ENCODE measurements at places on chromosomes 11 and 22.

GRCh38 chr11:19316434-19316833 lies 75.7 kb upstream of the E2F8 start:
- no peak for DNase-seq

GRCh38 chr11:108364159-108364558 lies 103.2 kb downstream of the C11orf65 start:
- no peak for DNase-seq

DNA sequence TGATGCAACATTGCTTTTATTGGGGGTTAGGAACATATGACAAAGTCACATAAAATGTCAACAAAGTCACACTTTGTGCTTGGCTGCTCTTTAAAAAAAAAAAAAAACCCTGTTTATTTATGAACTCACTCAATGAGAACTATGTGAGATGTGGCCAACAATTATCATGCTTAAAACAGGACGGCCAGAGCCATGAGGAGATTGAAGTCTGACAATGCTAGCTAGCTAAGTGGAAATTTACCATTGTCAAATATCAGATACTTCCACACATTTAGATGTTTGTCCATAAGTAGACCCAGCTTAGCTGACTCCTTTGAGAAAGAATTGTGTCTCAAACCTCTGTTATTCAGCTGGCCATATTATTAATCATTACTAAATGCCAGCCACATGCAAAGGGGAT lies 26.9 kb downstream of the BLID start:
- DNase-seq, result no peak

DNA sequence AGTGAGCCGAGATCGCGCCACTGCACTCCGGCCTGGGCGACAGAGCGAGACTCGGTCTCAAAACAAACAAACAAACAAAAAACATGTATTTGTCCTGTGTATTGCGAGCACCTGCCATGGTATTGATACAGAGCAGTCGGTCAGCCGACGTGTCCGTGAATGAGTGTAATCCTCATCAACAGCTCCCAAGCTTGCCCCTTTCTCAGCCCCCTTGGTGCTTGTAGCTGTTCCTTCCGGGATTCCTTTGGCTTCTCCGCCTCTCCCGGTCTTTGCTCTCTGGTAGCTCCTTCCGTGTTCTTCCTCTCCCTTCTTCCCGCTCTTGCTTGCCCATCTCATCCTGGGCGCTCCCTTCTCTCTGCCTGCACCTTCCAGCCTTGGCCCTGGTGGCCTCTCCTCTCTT lies 10.9 kb downstream of the ZNF74 start:
- no peak for DNase-seq

DNA sequence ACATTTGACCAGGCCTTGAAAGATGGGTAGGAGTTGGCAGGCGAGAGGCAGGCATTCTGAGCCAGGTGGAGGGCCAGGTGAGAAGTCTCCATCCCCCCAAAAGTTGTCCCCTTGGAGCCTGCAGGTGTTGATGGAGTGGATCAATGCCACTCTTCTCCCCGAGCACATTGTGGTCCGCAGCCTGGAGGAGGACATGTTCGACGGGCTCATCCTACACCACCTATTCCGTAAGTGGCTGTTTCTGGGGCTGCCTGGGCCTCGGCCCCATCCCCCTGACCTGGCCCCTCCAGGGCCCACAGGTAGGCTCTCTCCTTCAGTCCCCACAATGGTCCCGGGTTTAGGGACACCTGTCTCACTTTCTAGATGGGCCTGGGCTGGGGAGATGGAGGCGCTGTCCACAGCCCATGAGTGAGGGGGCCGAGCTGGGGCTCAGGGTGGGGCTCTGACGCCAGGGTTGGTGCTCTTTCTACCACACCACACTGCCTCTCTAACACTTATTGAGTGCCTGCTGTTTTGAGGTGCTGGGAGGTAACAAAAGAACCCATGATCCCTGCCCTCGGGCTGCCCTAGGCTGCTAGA lies 7.0 kb downstream of the PARVG start:
- no peak for DNase-seq

DNA sequence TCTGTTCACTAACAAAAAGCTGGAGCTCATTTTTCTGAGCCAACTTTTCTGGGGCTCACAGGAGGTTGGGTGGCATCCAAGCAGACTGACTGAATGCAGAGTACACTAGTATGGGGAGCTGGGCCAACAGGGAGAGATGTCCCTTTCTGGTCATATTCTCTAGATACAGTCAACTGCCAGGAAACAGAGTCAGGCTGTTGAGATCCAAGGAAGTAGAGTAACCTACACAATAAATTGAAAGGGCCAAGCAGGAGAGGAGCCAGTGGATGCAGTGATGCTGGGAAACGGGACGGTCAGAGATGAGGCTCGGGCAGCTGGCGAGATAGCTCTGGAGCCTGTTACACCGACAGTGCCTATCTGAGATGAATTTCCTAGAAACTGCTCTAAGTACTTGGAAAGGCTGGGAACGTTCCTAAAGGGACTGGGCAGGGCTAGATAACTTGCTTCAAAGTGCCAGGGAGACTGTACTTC lies 71.1 kb downstream of the LARGE2 start:
- DNase-seq, result no peak

- no peak for DNase-seq
Measured at GRCh38 chr11:72631806-72632731, 42.2 kb downstream of the PDE2A start.

- no peak for DNase-seq
Measured at GRCh38 chr11:99177446-99177845, 156.7 kb downstream of the CNTN5 start.

DNA sequence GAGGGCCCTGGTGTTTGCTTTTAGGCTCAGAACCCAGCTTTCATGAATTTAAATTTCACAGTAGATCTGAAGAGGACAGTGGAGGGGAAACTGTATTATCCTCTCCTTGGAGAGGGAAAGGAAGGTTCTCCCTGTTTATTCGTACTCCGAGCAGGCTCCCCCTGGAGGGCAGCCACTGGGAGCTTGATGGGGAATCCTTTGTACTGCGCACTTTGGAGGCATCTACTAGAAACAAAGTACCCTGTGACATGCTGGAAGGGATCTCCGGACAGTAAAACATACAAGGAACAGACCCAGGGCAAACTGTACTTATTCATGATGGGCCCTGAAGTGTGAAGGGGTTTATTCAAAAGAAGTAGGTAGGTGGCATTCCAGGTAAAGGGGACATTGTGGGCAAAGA lies 27.2 kb downstream of the NAV2 start:
- no peak for DNase-seq

DNA sequence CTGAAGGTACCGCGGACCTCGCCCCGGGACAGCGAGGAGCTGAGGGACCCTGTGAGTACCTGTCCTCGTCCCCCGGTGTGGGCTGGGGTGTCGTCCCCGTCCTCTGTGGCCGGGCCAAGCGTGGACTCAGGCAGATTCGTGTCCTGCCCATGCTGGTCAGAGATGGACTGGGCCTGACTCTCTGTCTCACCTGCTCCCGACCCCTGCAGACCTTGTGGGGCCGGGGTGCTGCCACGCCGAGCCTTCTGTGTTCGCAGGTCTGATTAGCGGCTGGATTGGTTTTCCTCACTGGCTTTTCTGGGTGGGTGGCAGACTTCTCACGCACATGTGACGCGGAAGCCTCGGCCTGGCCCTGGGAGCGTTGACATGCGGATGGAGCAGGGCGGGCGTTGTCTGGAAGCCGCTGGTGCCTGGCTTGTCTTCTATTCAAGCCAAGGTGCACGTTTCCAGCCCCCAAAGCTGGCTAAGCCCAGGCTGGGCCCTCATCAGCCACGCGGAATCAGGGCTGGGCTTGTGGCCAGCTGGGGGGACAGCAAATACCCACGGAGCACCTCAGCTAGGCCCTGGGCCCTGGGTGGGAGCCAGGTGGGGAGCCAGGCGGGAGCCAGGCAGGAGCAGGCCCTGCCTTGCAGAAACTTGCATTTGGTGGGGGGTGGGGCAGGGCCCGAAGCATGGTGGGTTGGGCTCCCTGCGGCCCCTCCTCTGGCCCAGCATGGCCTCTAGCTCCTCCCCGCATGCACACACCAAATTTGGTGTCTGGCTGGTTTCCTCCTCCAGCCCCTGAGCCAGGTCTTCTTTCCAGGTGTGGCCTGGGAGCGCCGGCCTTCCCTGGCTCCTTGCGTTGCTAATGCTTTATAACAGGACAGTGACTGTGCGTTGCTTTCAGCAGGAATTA lies 7.0 kb downstream of the GRAMD4 start:
- no peak for DNase-seq

GRCh38 chr11:130916910-130917309 lies 631 bp upstream of the SNX19 start:
- DNase-seq, result no peak

GRCh38 chr11:60314635-60315321 lies 12.3 kb upstream of the MS4A6E start:
- no peak for DNase-seq

DNA sequence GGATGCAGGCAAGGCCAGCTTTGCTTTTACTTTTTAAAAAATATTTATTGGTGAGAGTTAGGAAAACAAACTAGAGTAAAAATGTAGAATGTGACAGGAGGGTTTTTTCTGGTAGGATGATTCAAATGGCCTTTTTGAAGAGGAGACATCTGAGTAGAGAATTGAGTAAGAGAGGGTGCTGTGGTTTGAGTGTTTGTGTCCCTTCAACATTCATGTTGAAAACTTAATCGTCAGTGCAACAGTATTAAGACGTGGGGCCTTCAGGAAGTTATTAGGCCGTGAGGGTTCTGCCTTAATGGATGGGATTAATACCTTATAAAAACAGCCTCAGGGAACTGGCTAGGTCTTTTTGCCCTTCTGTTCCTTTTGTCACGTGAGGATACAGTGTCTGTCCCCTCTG lies 288.8 kb upstream of the C11orf87 start:
- no peak for DNase-seq

DNA sequence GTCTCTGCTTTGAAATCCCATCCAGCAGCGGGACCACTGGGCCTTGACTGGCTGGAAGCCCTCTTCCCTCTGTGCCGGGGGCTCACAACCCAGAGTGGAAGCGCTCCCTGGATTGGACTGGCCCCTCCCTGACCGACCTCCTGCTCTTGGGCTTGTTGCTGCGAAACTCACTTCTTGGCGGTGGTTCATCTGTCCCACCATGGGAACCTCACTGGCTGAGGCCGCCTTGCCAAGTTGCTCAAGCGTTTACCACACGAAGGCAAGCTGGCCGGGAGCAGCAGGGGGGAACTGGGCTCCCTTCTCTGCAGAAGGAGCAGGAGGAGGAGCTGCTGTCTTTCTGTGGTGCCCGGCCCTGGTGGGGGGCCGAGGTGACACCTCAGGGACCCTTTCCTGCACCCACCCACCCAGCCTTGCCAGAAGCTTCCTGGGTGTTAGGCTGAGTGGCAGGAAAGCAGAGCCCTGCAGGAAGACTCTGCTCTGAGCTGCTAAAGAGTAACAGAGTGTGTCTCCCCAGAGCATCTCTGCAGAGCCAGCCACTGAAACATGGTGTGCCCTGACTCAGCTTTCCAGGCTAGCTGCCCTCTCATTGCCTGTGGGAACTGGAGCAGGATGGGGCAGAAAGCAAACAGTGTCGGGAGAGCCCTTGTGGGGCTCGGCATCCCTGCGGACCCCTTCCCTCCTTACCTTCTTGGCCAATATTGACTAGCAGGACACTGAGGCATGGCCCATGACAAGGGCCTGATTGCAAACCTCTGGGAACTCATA lies 88.5 kb upstream of the ALX4 start:
- DNase-seq, result no peak

GRCh38 chr11:134768463-134768862 lies 356.4 kb upstream of the B3GAT1 start:
- DNase-seq, result no peak

- no peak for DNase-seq
Measured at GRCh38 chr22:30423301-30423958, 2.1 kb upstream of the MTFP1 start.

DNA sequence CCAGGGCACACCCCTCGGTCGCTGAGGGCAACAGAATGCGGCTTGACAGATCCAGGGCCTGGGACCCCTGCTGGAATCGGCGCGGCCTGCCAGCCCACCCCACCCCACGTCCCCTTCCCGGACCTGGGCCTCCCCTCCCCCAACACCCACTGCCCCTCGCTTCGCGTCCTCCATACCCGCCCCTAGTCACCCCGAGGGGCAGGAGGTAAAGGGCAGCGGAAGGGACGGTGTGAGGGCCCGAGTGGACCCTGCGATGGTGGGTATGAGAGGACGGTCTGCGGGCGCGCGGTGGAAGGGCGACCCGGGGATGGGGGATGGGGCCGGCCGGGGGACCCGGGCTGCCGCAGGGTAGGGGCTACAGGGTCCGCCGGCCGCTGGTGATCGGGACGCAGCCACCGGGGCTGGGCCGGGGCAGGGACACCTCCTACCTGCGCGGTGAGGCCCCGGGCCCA lies 311 bp downstream of the APBB1 start:
- no peak for DNase-seq

- DNase-seq, result peak; percentile 23
Measured at GRCh38 chr22:36221799-36222751, 17.3 kb downstream of the APOL2 start.

DNA sequence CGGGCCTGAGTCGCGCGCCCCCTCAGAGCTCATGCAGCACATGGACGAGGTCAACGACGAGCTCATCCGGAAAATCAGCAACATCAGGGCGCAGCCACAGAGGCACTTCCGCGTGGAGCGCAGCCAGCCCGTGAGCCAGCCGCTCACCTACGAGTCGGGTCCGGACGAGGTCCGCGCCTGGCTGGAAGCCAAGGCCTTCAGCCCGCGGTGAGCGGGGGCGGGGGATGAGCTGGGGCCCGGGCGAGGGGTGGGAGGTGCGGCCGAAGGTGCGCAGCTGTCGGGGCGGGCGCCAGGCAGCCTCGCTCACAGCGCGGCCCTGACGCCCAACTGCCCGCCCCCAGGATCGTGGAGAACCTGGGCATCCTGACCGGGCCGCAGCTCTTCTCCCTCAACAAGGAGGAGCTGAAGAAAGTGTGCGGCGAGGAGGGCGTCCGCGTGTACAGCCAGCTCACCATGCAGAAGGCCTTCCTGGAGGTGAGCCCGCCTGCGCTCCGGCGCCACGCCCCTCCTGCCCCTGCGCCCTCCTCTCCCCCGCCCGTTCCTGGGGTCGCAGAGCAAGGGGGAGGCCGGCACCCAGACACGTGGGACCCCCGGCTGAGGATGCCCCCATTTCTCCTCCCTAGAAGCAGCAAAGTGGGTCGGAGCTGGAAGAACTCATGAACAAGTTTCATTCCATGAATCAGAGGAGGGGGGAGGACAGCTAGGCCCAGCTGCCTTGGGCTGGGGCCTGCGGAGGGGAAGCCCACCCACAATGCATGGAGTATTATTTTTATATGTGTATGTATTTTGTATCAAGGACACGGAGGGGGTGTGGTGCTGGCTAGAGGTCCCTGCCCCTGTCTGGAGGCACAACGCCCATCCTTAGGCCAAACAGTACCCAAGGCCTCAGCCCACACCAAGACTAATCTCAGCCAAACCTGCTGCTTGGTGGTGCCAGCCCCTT lies 20.5 kb downstream of the EPS8L2 start:
- DNase-seq, result peak; percentile 46

- DNase-seq, result no peak
Measured at GRCh38 chr11:125952973-125953372, 7.1 kb downstream of the VSIG10L2 start.

- DNase-seq, result no peak
Measured at GRCh38 chr11:91272089-91272488, 952.5 kb upstream of the FAT3 start.

- no peak for DNase-seq
Measured at GRCh38 chr11:115193914-115194801, 310.1 kb downstream of the CADM1 start.

- no peak for DNase-seq
Measured at GRCh38 chr11:77783025-77783424, 37.5 kb downstream of the RSF1 start.
